Pancreas (tissue), 10 donors: ENCODE measurements at places on chromosomes 6 and 20. TPM values are rescaled to one million over a fixed set of nuclear protein-coding genes. Genes with fewer than 3 reads are reported as not detected.

MCM9 gene
- total RNA-seq: 10.1 TPM

BPIFA1 gene
- not detected for total RNA-seq

LZTS3 gene
- total RNA-seq: 17.5 TPM

SEMG1 gene
- total RNA-seq: not detected

TSHZ2 gene
- total RNA-seq: 3.4 TPM

EFCAB8 gene
- total RNA-seq: 0.12 TPM

NDRG3 gene
- total RNA-seq: 7.6 TPM

FAM83D gene
- not detected for total RNA-seq

GRCh38 chr6:124967444-124967843 is 5.2 kb downstream of the RNF217 start:
- H3K27ac ChIP-seq: no peak overlapping the region
- H3K4me3 ChIP-seq: no peak overlapping the region
- H3K27me3 ChIP-seq: no peaks in the 10 kb centered on the region
- peaks cover 3% of the 10 kb centered on the region for H3K36me3 ChIP-seq

- H3K27me3 ChIP-seq: no peaks in the 10 kb centered on the region
- no peak overlapping the region for H3K27ac ChIP-seq
- no peaks in the 10 kb centered on the region for H3K36me3 ChIP-seq
- H3K4me3 ChIP-seq: no peak overlapping the region
Measured at GRCh38 chr6:42326248-42326647, 108.6 kb upstream of the MRPS10 start.

- H3K4me3 ChIP-seq: no peak overlapping the region
- no peaks in the 10 kb centered on the region for H3K4me1 ChIP-seq
- no peak for DNase-seq
- H3K27ac ChIP-seq: no peak overlapping the region
- H3K36me3 ChIP-seq: no peaks in the 10 kb centered on the region
Measured at GRCh38 chr6:117477988-117478852, 4.3 kb upstream of the DCBLD1 start.

GRCh38 chr20:3407040-3407770 is at the start of gene DNAAF9:
DNAAF9 (minus strand) TSS chr20:3407669; CDS start chr20:3407557, 112 bp downstream.
- H3K4me3 ChIP-seq: peak within 1 kb of the TSS; percentile 60
- peak; percentile 72 for DNase-seq
- H3K36me3 ChIP-seq: no peaks in the 10 kb centered on the region
- H3K27ac ChIP-seq: peak within 1 kb of the TSS; percentile 84

DNA sequence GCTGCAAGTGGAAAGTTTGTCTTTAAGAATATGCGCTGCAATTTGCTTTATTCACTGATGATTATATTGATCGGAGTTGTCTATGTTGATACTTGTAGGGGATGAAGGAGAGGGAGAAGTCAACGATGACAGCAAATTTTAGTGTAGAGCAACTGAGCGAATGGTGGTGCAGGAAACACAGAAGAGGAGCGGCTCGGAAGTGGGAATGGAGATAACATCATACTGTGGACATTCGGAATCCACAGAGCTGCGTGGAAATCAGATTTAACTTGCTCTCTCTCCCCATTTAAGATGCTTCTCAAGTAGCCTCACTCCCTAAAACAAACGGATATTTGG is 722 bp upstream of the TMEM14B start:
- peak overlapping the region; percentile 61 for H3K4me3 ChIP-seq
- H3K4me1 ChIP-seq: no peaks in the 10 kb centered on the region
- DNase-seq: no peak
- H3K27me3 ChIP-seq: no peaks in the 10 kb centered on the region
- peak overlapping the region; percentile 67 for H3K27ac ChIP-seq
- H3K36me3 ChIP-seq: no peaks in the 10 kb centered on the region

DNA sequence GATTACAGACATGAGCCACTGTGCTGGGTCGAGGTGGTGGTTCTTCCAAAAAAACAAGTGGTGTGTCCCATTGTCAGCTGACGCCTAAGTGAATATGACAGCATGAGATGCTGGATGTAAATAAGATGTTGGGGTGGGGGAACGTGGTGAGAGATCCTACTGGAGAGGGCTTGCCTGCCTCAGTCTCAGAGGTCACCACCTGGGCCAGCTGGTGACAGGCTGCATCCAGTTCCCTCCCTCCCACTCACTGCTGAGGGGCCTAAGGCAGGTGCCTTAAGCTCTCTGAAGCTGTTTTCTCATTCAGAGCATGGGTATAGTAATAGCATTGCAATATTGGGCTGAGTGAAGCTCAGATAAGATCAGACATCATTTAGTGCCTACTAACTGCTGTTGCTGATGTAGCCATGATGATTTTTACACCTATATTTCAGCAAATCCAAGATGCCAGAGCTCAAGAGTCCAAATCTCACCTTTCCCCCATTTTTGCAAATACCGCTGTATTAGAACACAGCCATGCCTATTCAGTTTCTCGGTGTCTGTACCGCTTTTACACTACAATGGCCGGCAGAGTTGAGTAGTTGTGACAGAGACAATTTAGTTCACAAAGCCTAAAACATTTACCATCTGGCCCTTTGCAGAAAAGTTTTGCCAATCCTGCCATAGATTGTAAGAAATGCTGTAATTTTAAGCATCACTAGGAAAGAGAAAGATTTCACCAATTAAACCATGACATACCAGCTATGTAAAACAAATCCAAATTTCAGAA is 171.3 kb downstream of the ANKRD60 start:
- H3K4me1 ChIP-seq: no peaks in the 10 kb centered on the region
- no peak overlapping the region for H3K27ac ChIP-seq
- no peaks in the 10 kb centered on the region for H3K27me3 ChIP-seq
- DNase-seq: no peak
- no peaks in the 10 kb centered on the region for H3K36me3 ChIP-seq
- no peak overlapping the region for H3K4me3 ChIP-seq

GRCh38 chr6:170403451-170403850 is 96.9 kb downstream of the FAM120B start:
- H3K27ac ChIP-seq: no peak overlapping the region
- H3K36me3 ChIP-seq: no peaks in the 10 kb centered on the region
- no peak for DNase-seq
- H3K27me3 ChIP-seq: no peaks in the 10 kb centered on the region
- no peak overlapping the region for H3K4me3 ChIP-seq

- H3K4me1 ChIP-seq: peaks cover 22% of the 10 kb centered on the region
- peak overlapping the region; percentile 66 for H3K27ac ChIP-seq
- peak; percentile 56 for DNase-seq
- H3K27me3 ChIP-seq: no peaks in the 10 kb centered on the region
- no peaks in the 10 kb centered on the region for H3K36me3 ChIP-seq
Measured at GRCh38 chr6:39339868-39340550, 17.5 kb upstream of the KCNK16 start.

DNA sequence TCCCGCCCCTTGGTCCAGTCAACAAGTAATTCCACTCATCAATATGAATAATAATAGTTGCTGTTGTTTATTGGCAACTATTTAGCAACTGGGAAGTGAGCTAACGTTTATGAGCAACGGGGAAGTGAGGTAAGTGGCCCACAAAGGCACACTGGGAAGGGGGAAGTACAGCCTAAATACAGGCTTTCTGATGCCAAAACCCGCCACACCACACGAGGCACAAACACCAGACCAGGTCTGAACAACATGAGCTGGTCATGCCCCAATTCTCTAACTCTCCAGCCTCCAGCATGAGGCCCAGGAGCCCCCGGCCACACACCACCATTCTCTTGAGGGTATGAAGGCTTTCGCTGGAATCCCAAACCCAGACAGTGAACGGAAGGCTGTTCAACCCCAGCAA is 50.8 kb downstream of the PREX1 start:
- H3K27me3 ChIP-seq: no peaks in the 10 kb centered on the region
- DNase-seq: no peak
- H3K27ac ChIP-seq: peak overlapping the region; percentile 12
- no peaks in the 10 kb centered on the region for H3K36me3 ChIP-seq

- H3K27me3 ChIP-seq: no peaks in the 10 kb centered on the region
- H3K4me1 ChIP-seq: no peaks in the 10 kb centered on the region
- H3K27ac ChIP-seq: no peak overlapping the region
- no peak for DNase-seq
- no peaks in the 10 kb centered on the region for H3K36me3 ChIP-seq
Measured at GRCh38 chr6:20441921-20442320, 40.2 kb downstream of the E2F3 start.

DNA sequence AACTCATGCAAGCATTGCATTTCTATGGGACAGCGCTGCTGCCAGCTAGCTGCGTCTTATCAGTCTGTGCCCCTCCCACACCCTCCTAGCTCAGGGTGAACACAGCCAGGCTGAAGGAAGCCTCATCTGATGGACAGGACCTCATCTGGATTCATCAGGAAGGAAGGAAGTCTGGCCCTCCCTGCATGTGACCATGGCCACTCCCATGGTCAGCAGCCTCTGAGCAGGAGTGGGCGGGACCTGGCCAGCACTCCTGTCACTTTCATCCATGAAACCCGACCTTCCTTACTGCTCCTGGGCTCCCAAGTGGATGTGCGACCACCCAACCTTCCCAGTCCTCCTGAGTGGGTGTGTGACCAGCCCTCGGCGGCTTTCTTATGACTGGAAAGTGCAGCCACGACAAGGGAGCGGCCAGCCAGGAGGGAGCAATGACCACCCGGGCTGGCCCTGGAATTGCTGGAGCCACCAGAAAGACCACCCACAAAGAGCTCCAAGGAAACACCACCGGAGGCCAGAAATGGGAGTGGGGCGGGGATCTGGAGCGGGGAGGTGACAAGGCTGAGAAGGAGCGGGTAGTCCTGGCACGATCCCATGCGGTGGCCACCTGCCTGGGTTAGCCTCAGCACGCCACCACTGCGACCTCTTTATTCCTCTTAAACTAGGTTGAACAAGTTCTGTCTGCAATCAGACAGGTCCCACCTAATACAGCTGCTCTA is 241.2 kb downstream of the TTLL2 start:
- H3K27me3 ChIP-seq: no peaks in the 10 kb centered on the region
- H3K4me1 ChIP-seq: no peaks in the 10 kb centered on the region
- DNase-seq: no peak
- H3K4me3 ChIP-seq: no peak overlapping the region
- no peaks in the 10 kb centered on the region for H3K36me3 ChIP-seq

DNA sequence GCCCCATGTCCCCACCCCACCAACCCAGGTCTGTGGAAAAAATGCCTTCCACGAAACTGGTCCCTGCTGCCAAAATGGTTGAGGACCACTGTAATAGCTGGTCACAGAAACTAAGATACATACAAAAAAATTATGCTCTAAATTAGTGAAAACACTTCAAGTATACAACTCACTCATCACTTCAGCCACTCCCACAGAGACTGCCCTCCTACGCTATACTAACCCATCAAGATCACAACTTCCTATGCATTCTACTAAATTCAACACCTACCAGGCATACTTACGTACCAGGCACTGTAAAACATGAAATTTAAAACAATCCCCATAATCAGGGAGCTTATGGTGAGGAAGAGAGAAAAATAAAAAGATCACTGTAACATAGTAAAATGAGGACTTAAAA is 22.9 kb downstream of the RUNX2 start:
- no peak for DNase-seq
- no peaks in the 10 kb centered on the region for H3K36me3 ChIP-seq
- no peaks in the 10 kb centered on the region for H3K27me3 ChIP-seq
- peaks cover 6% of the 10 kb centered on the region for H3K4me1 ChIP-seq
- H3K27ac ChIP-seq: no peak overlapping the region

DNA sequence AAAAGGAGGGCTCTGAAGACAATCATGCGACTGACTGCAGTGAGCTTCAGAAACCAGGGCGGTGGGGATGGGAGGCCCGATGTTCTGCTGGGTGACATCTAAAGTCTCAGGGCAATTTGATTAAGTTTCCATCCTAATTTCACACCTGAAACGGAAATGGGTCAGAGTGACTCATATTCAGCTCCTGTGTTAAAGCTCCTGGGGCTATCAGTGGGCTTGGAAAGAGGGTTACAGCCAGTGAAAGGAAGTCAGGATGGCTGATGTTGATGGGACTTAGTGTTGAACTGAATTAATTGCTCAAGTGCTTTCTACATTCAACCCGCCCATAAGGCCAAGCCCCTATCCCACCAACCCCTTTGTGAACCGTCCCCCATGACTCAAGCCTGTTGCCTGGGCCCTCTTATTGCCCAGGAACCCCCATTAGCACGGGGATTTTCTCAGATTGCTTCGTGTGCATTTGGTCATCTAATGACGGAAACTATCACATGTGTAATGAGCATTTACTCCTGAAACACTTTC is 47.1 kb upstream of the TBC1D7 start:
- no peaks in the 10 kb centered on the region for H3K4me1 ChIP-seq
- DNase-seq: no peak
- H3K36me3 ChIP-seq: no peaks in the 10 kb centered on the region
- H3K27me3 ChIP-seq: no peaks in the 10 kb centered on the region

GRCh38 chr20:21554376-21554890 is 40.6 kb upstream of the NKX2-2 start:
- H3K27me3 ChIP-seq: no peaks in the 10 kb centered on the region
- H3K36me3 ChIP-seq: no peaks in the 10 kb centered on the region
- DNase-seq: no peak
- H3K27ac ChIP-seq: no peak overlapping the region
- no peak overlapping the region for H3K4me3 ChIP-seq

- no peaks in the 10 kb centered on the region for H3K27me3 ChIP-seq
- no peak for DNase-seq
- peaks cover 13% of the 10 kb centered on the region for H3K4me1 ChIP-seq
- no peaks in the 10 kb centered on the region for H3K36me3 ChIP-seq
Measured at GRCh38 chr6:27866357-27867050, 45.7 kb downstream of the OR2B2 start.

DNA sequence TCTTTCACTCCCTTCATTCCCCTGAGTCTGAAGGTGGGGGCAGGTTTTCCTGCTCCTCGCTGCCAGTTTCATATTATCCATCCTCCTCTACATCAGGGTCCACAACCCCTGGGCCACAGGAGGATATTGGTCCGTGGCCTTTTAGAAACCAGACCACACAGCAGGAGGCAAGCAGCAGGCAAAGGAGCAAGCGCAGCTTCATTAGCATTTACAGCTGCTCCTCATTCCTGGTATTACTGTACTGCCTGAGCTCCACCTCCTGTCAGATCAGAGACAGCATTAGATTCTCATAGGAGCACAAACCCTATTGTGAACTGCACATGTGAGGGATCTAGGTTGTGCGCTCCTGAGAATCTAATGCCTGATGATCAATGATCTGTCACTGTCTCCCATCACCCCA is 380.3 kb downstream of the ARHGAP18 start:
- no peaks in the 10 kb centered on the region for H3K36me3 ChIP-seq
- H3K4me3 ChIP-seq: no peak overlapping the region
- H3K27me3 ChIP-seq: no peaks in the 10 kb centered on the region
- H3K27ac ChIP-seq: no peak overlapping the region
- H3K4me1 ChIP-seq: no peaks in the 10 kb centered on the region

- H3K27me3 ChIP-seq: no peaks in the 10 kb centered on the region
- peak; percentile 90 for DNase-seq
- peak overlapping the region; percentile 86 for H3K27ac ChIP-seq
- H3K4me1 ChIP-seq: peaks cover 9% of the 10 kb centered on the region
- peak overlapping the region; percentile 89 for H3K4me3 ChIP-seq
- no peaks in the 10 kb centered on the region for H3K36me3 ChIP-seq
Measured at GRCh38 chr6:34696189-34696738, 303 bp downstream of the ILRUN start.

GRCh38 chr20:54084727-54085388 is 14.5 kb upstream of the BCAS1 start:
- H3K27ac ChIP-seq: no peak overlapping the region
- no peak overlapping the region for H3K4me3 ChIP-seq
- H3K4me1 ChIP-seq: no peaks in the 10 kb centered on the region
